ENCODE measurements at places on chromosomes 1 and 21.

DNA sequence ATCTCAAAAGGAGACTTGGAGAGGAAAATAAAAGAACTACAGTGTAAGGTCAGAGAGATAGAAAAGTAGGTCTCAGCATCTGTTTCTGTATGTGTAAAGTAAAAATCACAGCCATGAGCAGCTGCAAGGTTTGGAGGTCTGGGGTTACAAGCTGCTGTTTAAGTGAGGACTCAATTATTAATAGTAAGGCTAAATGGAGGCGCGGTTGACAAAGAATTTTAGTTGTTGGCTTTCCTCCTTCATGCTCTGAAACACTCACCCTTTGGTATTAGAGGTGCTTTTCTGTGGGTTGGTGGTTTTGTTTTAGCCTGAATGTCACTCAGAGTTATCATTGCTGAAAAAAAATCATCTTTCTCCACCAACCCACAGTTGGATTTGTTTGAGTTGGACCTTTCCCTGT lies 59.8 kb upstream of the HAO2 start:
- no peak for DNase-seq

DNA sequence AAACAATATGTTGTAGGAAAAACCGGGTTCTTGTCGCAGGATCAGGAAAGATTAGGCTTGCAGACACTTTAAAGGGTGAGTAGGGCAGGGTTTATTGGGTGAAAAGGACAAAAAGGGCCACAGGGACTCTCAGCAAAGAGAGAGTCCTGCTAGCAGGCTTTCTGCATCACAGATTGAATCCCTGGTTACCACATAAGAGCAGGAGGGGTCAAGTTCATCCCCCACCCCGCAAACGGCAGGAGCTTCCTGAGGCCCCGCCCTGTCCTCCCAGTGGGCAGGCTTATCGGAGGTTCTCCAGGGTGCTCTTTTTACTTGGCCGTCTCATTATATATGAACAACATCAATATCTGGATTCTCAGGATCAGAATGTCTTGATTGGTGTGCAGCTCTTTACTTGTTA lies 47.7 kb downstream of the SYCP1 start:
- no peak for DNase-seq

DNA sequence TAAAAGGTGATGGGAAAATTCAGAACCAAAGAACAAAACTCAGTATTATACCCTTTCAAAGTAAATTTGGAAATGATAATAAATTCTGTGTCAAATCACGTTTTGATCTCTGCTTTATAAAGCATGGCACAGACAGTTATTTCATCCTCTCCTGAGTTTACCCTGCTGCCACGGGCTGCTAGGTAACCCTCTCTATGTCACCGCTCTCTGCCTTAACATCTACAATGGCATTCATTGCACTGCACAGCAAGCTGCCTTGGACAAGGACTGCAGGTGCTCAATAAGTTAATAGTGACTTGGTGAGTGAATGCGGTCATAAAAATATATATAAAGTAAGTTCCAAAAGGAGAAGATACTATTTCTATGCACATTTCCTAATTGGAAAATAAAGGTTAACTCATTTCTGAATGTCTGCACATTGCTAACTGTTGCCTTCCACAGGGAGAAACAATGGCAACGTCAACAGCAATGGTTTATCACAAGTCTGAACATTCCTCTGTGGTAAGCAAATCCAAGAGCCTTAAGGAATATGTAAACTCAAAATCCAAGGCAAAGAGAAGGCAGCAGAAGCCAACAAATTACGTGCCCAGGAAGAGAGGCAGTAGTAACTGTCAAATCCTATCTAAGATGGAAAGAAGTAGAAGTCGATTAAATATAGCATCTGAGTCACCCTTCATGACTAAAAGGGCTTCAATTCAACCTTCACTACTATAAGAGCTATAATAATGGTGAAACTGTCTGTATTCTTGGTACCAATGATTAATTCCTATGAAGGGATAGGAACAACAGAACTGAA lies 19.4 kb downstream of the FYB2 start:
- no peak for DNase-seq

GRCh38 chr1:68185743-68186142 lies 46.6 kb downstream of the WLS start:
- DNase-seq, result no peak

- no peak for DNase-seq
These were observed 14.0 kb upstream of the FAAP20 start for GRCh38 chr1:2208309-2209239.

DNA sequence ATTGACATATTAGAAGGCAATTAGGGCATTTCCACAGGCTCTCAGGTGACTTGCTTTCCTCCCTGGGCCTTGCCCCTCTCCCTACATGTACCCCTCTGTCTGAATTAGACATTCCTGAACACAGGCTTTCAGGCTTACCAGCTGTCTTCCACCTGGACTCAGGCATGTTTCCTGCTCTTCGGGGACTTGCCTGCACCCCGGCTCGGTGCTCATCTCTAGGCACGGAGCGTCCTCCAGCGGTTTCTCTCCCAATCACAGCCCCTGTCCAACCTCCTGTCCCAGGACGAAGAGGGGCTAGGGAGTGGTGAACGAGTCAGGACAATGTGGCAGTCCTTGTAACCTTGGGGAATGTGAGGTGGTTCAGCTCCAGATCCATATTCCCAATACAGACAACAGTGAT lies 4.2 kb downstream of the PROK1 start:
- no peak for DNase-seq

GRCh38 chr1:216521477-216521876 lies 98.2 kb upstream of the USH2A start:
- DNase-seq, result no peak

- DNase-seq, result no peak
These were observed 15.6 kb downstream of the SSU72 start for GRCh38 chr1:1559066-1559465.

GRCh38 chr1:39690794-39691382 lies 345 bp downstream of the HPCAL4 start:
- no peak for DNase-seq

DNA sequence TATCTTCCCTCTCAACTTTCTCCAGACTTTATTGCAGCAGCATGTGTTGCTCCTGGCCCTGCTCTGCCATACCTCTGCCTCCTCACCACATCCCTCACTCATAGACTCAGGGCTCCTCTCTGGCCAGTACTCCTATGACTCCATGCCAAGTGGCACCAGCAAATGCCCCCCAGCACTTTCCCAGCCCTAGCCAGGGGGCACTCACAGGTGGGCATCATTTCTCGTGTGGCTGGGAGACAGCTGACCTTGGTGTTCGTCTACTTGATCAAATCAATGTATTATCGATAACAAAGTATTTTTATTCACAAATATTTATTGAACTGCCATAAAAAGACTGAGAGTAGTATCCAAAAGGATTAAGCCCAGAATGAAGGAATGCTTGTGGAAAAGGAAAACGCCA lies 418.2 kb downstream of the FAM72C start:
- no peak for DNase-seq

DNA sequence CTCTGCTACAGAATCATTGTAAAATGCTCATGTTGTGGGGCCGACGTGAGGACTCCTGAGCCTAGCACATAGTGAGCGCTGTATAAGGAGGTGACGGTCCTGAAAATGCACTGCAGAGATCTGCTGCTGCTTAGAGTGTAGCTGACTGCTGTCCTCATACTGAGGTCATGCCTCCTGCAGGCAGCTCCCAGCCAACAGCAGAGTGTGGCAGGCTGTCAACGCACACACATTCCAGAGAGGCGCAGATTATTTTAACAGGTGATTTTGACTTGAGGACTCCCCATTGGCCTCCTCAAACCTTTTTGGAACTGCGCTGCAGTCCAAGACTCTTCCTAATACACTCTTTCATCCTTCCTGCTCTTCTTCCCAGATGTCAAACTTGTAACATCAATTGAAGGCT lies 119.8 kb upstream of the KCNJ6 start:
- DNase-seq, result no peak

- no peak for DNase-seq
These were observed 61.6 kb downstream of the SMYD2 start for GRCh38 chr1:214342525-214342924.

GRCh38 chr1:226637147-226637935 lies 88.8 kb downstream of the STUM start:
- peak; percentile 3 for DNase-seq

- DNase-seq, result no peak
These were observed 14.8 kb downstream of the NENF start for GRCh38 chr1:212447478-212447877.

- peak; percentile 77 for DNase-seq
These were observed 1.2 kb downstream of the NIPAL3 start for GRCh38 chr1:24416666-24417391.

DNA sequence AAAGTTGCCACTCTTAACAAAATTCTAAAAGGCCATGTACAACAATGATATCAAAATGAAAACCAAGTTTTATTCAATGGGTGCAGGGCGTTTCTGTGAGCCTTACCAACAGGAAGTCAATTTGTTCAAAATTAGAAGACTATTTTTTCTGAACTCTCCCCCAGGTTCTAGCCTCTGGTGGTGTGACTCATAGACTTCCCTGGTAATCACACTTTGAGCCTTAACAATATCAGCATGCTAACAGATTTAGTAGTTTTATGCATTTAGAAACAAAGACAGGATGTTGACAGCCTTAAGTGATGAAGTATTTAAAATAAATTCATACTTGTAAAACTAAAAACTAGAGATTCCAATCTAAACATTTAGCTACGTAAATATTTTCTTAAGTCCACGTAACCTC lies 88.4 kb downstream of the LRRC8C start:
- peak; percentile 43 for DNase-seq

DNA sequence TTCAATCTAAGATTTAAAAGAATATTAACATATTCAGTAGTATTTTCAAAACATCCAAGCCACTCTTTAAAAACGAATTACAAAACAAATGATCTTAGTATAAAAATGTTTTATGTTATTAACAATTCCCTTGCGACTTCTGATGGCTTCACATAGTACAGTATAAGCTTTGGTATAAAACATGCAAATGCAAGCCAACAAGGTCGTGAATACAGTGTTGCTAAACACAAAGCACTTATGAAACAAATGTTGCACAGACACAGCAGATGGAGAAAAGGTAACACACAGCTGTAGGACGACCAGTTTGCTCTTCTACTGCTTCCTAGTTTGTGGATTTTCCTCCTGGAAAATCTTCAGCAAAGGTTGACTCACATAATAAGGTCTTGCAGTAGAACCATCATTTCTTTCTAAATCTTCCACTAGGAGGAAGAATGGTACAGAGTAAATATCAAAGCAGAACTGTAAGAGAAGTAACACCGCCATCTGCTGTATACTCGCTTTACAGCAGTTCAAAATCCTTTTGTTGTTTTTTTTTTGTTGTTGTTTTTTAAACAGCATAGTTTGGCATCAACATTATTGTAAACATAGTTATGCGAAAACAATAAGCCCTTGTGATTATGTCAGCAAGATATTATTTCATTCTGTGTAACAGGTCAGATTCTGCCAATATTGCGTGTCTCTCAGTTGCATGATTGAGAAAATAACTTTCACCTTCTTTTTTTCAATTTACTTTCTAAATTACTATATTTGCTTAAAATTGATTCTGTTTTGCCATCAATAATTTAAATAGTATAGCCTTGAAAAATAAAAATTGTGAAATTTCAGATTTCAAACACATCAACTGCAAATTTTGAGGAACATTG lies 69.5 kb downstream of the LHX8 start:
- no peak for DNase-seq

DNA sequence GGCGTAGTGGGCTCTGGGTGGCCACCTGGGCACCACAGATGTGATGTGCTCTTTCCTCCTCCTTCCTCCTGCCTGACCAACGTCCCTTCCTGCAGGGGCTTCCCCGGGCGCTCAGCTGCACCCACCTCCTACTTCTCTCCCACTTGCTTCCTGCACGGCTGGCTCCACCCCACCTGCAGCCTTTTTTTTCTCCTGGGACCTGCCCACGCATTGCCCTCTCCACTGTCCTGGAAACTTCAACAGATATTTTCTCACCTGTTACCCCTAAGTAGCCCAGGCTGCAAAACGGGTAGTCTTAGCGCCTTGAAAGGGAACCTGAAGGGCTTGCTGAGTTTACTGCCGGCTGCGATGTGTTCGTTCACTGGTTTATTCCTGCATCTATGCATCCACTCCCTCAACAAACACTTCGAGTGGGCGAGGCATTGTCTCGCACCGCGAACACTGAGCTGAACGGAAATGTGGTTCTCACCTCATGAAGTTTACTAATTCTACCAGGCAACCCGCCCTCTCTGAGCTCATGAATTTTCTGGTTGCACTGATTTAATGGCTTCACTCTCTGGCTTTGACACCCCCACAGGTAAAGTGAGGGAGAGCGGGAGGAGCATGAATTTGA lies 23.6 kb downstream of the ZBTB18 start:
- peak; percentile 73 for DNase-seq

GRCh38 chr1:224989615-224990014 lies 60.1 kb downstream of the DNAH14 start:
- DNase-seq, result no peak

GRCh38 chr1:109891930-109892329 lies 18.7 kb upstream of the CSF1 start:
- no peak for DNase-seq

DNA sequence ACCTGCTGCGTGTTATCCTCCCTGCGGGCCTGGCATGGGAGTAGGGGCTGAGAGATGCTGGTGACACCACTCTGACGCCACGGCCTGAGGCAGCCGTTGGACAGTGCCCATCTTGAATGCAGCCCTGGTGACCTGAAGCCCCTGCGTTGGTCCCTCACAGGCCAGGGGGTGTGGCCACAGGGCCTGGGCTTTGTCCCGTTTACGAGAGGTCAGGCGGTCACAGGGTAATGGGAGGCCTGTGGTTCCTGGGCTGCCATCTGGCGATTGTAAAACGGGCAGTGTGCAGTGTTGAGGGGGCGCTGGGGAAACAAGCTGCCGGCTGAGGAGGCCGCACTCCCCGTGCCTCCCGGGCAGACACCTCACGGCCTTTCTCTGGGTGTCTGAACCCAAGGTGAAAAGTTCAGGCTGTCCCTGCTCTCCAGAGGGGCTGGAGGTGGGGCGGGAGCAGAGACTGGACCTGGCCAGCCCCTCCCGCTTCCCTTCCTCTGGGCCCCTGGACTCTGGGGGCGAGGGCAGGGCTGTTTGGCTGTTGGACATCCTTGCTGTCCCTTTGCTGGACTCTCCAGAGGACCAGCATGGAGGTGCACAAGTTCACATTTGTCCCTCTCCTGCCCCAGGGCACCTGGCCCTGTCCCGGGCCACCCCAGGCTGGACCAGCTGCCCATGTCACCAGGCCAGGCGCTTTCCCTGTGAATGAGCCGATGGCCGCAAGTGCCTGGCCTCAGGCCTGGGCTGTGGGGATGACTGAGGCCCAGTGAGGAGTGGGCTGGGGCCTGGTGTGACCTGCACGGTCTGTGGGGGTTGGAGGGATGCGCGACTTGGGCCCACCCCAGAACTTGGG lies 42.4 kb downstream of the SKI start:
- no peak for DNase-seq

DNA sequence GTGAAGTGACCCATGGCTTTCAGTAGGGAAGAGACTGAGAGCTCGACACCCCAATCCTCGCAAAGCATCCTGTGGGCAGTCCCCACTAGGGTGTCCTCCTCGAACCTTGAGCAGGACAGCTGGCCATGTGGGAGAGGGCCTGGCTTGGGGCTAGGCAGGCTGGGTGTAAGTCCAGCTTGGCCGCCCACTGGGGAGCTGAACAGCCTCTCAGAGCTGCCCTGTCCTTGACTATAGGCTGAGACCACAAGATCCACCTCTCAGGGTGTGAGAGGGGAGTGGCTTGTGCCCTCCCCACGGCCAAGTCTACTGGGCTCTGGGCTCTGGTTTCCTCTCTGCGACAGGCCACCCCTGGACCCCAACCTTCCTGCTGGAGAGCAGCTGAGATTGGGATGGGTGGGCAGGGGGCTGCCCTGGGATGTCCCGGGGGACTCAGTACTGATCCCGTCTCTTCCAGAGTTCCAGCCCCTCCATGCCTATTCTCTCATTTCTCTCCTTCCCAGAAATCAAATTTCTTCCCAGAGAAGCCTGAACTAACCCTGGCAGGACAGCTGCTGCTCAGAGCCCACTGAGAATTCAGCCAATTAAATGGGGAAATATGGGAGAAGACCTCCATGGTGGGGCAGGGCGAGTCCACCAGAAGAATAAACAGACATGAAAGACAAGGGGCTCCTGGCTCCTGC lies 282.9 kb downstream of the PTPRU start:
- DNase-seq, result no peak

All from activated naive CD4-positive, alpha-beta T cell treated with anti-CD3 and anti-CD28 coated beads for 36 hours (primary cell).